ENCODE measurements at places on chromosomes 4 and X. TPM values are rescaled to one million over a fixed set of nuclear protein-coding genes. Genes with fewer than 3 reads are reported as not detected.
A peak's percentile ranks its signal among the peaks of the same experiment; 100 is the strongest.

GRCh38 chr4:139815778-139816601 lies 150.4 kb downstream of the MGST2 start:
- no peaks in the 10 kb centered on the region for H3K27me3 ChIP-seq
- peak overlapping the region; percentile 59 for H3K27ac ChIP-seq
- peaks cover 29% of the 10 kb centered on the region for H3K4me1 ChIP-seq
- peak overlapping the region; percentile 18 for H3K4me3 ChIP-seq

GRCh38 chr4:176571206-176571605 lies 221.5 kb downstream of the VEGFC start:
- no peak overlapping the region for H3K27ac ChIP-seq
- peaks cover 7% of the 10 kb centered on the region for H3K4me1 ChIP-seq
- no peaks in the 10 kb centered on the region for H3K36me3 ChIP-seq
- H3K4me3 ChIP-seq, result no peak overlapping the region
- no peak for DNase-seq
- H3K27me3 ChIP-seq, result no peaks in the 10 kb centered on the region

Gene RHOXF2
- total RNA-seq, result not detected

DNA sequence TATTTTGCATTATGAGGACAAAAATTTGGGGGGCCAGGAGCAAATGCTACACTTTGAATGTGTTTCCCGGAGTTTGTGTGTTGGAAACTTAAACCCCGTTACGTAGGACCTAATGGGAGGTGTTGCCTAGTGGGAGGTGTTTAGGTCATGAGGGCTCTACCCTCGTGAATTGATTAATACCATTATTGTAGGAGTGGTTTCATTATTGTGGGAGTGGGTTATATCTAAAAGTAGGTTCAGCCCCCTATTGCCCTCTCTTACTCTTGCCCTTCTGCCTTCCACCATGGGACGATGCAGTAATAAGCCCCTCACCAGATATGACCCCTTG lies 15.5 kb downstream of the UBA6 start:
- H3K27ac ChIP-seq, result no peak overlapping the region
- no peaks in the 10 kb centered on the region for H3K36me3 ChIP-seq
- H3K4me3 ChIP-seq, result no peak overlapping the region

- H3K36me3 ChIP-seq, result no peaks in the 10 kb centered on the region
- H3K4me3 ChIP-seq, result no peak overlapping the region
- H3K4me1 ChIP-seq, result peaks cover 22% of the 10 kb centered on the region
- peaks cover 5% of the 10 kb centered on the region for H3K27me3 ChIP-seq
- H3K27ac ChIP-seq, result no peak overlapping the region
Observed at GRCh38 chr4:7652451-7652881, 217.7 kb upstream of the PSAPL1 start.

DNA sequence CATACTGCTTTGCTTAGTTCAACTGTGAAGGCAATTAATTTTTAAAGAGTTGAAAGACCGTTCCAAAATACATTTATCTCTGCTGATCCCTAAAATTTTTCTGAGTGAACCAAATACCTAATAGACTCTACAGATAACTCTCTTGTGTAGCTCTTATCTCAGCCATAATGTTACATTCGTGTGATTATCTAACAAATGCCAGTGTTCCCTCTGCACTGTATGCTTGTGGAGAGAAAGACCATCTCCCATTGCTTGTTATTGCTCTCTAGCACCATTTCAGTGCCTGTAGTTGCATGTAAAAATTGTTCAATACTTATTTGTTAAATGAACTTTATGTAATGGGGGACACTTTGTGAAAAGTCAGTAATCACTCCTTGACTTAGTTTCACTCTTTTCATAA lies 81.3 kb upstream of the ATOH1 start:
- no peak overlapping the region for H3K4me3 ChIP-seq
- no peaks in the 10 kb centered on the region for H3K27me3 ChIP-seq
- H3K36me3 ChIP-seq, result no peaks in the 10 kb centered on the region
- no peak for DNase-seq
- no peak overlapping the region for H3K27ac ChIP-seq

Gene AMTN
- not detected for total RNA-seq

- DNase-seq, result no peak
- H3K27ac ChIP-seq, result no peak overlapping the region
- H3K27me3 ChIP-seq, result no peaks in the 10 kb centered on the region
- H3K4me3 ChIP-seq, result no peak overlapping the region
Observed at GRCh38 chr4:123821861-123822260, 425.3 kb downstream of the SPRY1 start.

- H3K4me1 ChIP-seq, result peaks cover 10% of the 10 kb centered on the region
- no peaks in the 10 kb centered on the region for H3K27me3 ChIP-seq
- no peak overlapping the region for H3K4me3 ChIP-seq
Observed at GRCh38 chr4:70768301-70768948, 46.7 kb downstream of the RUFY3 start.

Gene CDX4
- total RNA-seq, result not detected

DNA sequence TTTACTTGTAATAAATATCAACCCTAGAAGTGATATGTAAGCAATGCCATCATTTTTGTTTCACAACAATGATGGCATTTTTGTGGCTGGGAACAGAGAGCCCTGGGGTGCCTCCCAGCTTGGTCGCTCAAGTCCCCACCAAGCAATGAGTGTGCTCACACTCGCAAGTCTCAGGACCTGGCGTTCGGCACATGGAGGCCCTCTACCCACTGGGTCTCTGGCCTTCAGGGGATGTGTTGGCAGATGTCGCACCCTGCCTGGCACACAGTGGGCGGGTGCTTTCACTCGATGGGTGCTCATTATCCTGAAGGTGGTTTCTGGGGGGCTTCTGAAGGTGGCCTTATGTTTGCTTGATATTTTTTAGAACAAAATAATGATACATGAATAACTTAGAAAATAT lies 74.7 kb upstream of the STS start:
- H3K27me3 ChIP-seq, result no peaks in the 10 kb centered on the region
- DNase-seq, result no peak
- no peaks in the 10 kb centered on the region for H3K36me3 ChIP-seq
- no peak overlapping the region for H3K27ac ChIP-seq

DNA sequence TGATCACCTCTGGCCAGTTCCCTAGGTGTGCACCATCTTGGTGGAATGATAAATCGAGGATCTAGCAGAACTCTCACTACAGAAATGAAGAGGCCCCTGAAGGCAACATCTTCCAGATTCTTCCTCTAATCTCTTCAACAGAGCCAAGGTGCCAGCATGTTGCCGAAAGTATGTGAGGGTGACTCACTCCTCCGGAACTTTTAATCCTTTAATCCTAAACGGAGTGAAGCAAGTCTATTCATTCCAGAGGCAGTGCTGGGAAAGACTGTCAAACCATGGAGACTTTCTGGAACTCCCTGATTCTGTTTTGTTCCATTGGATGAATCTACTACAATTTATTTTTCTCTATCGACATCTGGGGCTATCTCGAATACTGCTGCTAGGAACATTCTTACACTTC lies 68.7 kb downstream of the SUPT20HL2 start:
- H3K27me3 ChIP-seq, result no peaks in the 10 kb centered on the region
- no peaks in the 10 kb centered on the region for H3K4me1 ChIP-seq
- H3K27ac ChIP-seq, result no peak overlapping the region
- H3K36me3 ChIP-seq, result no peaks in the 10 kb centered on the region
- no peak for DNase-seq

DNA sequence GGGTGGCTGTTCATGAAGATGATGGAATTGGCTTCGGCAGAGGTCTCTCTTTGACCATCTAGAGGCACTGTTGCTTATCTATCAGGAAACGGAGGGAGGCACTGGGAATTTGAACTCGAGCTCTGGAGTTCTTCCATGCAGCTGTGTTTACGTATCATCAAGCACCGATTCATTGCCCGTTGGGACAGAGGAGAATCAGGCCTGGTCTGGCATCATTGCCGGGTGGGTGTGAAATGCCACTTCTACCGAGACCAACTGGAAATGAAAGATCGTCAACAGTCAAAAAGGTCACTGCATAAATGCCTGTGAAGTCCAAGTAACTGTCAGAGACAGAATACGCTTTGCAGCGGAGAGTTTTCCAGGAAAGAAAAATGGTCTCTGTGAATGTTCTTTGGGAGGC lies 166.9 kb downstream of the ASMT start:
- H3K27me3 ChIP-seq, result no peaks in the 10 kb centered on the region
- H3K36me3 ChIP-seq, result no peaks in the 10 kb centered on the region
- H3K27ac ChIP-seq, result no peak overlapping the region
- no peak for DNase-seq
- H3K4me1 ChIP-seq, result no peaks in the 10 kb centered on the region
- no peak overlapping the region for H3K4me3 ChIP-seq

- H3K27me3 ChIP-seq, result no peaks in the 10 kb centered on the region
- DNase-seq, result no peak
- no peaks in the 10 kb centered on the region for H3K36me3 ChIP-seq
- H3K4me1 ChIP-seq, result no peaks in the 10 kb centered on the region
- H3K27ac ChIP-seq, result no peak overlapping the region
Observed at GRCh38 chr4:147717878-147718277, 14.0 kb upstream of the ARHGAP10 start.

Gene PNCK
- total RNA-seq, result 2.7 TPM

GRCh38 chr4:133188433-133189146 lies 39.5 kb downstream of the PCDH10 start:
- no peaks in the 10 kb centered on the region for H3K4me1 ChIP-seq
- no peaks in the 10 kb centered on the region for H3K36me3 ChIP-seq
- no peak overlapping the region for H3K4me3 ChIP-seq
- no peak for DNase-seq
- no peaks in the 10 kb centered on the region for H3K27me3 ChIP-seq
- H3K27ac ChIP-seq, result no peak overlapping the region

DNA sequence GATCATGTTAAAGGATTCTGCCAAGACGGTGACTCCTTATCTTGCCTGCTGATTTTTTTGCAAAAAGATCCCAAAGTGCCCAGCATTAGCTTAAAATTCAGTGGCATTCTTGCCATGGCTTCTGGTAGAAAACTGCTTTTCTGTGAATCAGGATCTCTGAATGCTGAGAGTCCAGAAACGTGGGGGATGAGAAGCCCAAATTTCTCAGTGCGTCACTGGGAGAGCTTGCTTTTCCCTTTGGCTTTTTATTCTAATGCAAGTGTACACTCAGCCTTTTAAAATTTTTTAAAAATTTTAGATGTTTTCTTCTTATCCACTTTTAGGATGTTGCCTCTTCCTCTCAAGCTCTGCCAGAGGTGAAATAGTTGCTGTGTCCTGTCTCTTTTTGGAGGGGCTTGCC lies 98.4 kb downstream of the TLL1 start:
- H3K4me3 ChIP-seq, result no peak overlapping the region
- H3K36me3 ChIP-seq, result no peaks in the 10 kb centered on the region
- H3K4me1 ChIP-seq, result no peaks in the 10 kb centered on the region
- no peak overlapping the region for H3K27ac ChIP-seq

Gene FGFR3
- 1.7 TPM for total RNA-seq

Measured in adrenal gland (tissue), 19 donors.